Activated CD8-positive, alpha-beta memory T cell treated with anti-CD3 and anti-CD28 coated beads, Interleukin-2, amount 10 ng/mL, durations not matched to agents 7 days and 5 days (primary cell): ENCODE measurements at places on chromosomes 11 and 22. TPM values are rescaled to one million over a fixed set of nuclear protein-coding genes. Genes with fewer than 3 reads are reported as not detected.

Gene GRAMD1B
- total RNA-seq = 89.9 TPM

Gene UBQLNL
- 0.19 TPM for total RNA-seq

Gene OR51I1
- not detected for total RNA-seq

Gene IGLL5
- total RNA-seq = not detected

Gene TRPC6
- total RNA-seq = not detected

Gene KCNC1
- not detected for total RNA-seq

Gene KBTBD4
- 17.7 TPM for total RNA-seq

Gene BCL2L13
- total RNA-seq = 32.7 TPM

Gene ARRB1
- 42.6 TPM for total RNA-seq

Gene C11orf97
- not detected for total RNA-seq

Gene LUZP2
- not detected for total RNA-seq

Gene RAG2
- not detected for total RNA-seq

Gene TAF1D
- 221 TPM for total RNA-seq

Gene MMP10
- 0.33 TPM for total RNA-seq

Gene TRPM5
- not detected for total RNA-seq

Gene MGAT3
- total RNA-seq = 3.6 TPM

Gene KIRREL3
- total RNA-seq = not detected

Gene MS4A1
- total RNA-seq = not detected

Gene PNPLA5
- total RNA-seq = not detected

Gene CYB561A3
- total RNA-seq = 51.2 TPM

Gene DMC1
- 16.9 TPM for total RNA-seq

Gene NTM
- not detected for total RNA-seq

Gene TMEM45B
- not detected for total RNA-seq

Gene NLRP14
- not detected for total RNA-seq

Gene ADSL
- total RNA-seq = 109 TPM

Gene SAA2
- not detected for total RNA-seq

Gene NRXN2
- 0.40 TPM for total RNA-seq

Gene OR52I2
- not detected for total RNA-seq

Gene IGF2
- total RNA-seq = 0.91 TPM

Gene OR52A1
- total RNA-seq = not detected

Gene SHISAL1
- total RNA-seq = not detected

Gene RIBC2
- total RNA-seq = 12.8 TPM
